ENCODE measurements at places on chromosomes 4 and X.
A peak's percentile ranks its signal among the peaks of the same experiment; 100 is the strongest.

GRCh38 chr4:120304801-120305200 lies 238.2 kb upstream of the MAD2L1 start:
- DNase-seq, result no peak

DNA sequence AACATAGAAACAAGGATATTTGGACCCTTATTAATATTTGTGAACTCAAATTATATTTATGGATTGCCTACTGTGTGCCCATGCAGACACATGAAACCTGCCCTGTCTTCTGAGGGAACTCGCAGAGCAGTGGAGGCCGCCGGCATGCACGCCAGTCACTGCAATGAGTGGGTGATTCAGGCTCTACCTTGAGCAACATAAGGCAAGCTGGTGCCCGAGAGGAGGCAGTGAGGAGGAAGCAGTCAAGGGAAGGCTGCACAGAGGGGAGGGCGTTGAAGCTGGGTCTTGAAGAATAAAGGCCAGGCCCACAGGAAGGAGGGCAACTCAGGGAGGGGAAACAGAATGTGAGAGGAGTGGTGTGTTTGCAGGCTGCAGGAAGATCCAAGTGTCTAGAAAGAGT lies 52.8 kb downstream of the PPEF2 start:
- DNase-seq, result no peak

DNA sequence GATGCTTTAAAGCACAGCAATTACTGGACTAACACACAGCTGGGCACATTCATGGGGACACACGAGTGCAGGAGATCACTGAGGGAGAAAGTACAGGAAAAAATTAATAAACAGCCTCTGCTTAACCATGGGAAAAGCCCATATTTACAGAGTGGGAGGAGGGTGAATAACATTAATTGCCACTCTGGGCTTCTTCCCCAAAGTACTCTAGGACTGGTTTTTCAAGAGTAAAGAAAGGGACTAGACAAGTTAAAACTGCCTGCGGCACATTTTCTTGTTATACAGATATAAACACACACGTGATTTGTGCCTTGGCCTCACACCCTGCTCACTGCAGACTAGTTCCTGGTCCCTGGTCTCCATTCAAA lies 179.7 kb upstream of the TET2 start:
- DNase-seq, result no peak

GRCh38 chr4:144557404-144557803 lies 88.6 kb upstream of the HHIP start:
- DNase-seq, result no peak

- no peak for DNase-seq
Observed at GRCh38 chr4:1307951-1308735, 18.5 kb downstream of the MAEA start.

- no peak for DNase-seq
Observed at GRCh38 chrX:155577682-155578081, 35.1 kb downstream of the TMLHE start.

DNA sequence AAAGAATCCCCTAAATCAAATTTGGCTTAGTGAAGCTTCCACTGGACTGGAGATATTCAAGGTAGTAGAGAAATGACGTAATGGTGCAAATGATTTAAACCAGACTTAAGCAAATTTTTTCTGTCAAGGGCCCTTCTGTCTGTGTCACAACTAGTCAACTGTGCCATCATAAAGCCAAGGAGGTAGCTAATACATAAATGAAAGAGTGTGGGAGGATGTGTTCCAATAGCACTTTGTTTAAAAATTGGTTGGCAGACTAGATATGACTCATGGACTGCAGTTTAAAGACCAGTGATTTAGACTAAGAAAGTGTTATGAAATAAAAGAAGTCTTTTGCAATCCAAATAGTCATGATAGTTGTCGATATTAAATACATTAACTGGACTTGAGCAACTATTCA lies 24.3 kb upstream of the TEX13C start:
- no peak for DNase-seq

DNA sequence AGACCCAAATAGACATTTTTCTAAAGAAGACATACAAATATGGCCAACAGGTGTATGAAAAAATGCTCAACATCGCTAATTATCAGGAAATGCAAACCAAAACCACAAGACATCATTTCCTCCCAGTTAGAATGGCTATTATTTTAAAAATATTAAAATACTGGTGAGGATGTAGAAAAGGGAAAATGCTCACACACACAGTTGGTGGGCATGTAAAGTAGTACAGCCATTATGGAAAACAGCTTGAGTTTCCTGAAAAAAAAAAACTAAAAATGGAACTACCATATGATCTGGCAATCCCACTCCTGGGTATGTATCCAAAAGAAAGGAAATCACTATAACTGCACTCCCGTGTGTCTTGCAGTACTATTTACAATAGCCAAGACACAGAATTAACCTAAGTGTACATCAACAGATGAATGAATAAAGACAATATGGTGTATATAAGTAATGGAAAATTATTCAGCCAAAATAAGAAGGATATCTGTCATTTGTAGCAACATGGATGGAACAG lies 128.9 kb upstream of the DKK2 start:
- DNase-seq, result no peak

DNA sequence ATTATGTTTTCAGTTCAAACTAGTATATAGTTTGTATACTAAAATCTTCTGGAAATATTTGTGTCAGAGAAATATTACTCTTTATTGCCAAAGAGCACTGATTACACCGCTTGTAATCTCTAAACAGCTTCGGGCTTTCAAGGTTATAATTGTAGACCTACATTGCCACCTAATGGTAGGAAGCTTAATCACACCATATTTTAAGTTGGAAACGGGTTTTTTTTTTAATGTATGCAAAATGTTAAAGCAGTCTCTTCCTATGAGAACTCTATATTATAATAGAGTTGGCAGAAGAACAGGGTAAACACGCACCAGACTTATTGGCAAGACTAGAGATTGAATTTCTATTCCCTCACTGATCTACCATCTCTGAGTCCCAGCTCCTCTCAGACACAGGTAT lies 19.5 kb upstream of the NFXL1 start:
- DNase-seq, result no peak

DNA sequence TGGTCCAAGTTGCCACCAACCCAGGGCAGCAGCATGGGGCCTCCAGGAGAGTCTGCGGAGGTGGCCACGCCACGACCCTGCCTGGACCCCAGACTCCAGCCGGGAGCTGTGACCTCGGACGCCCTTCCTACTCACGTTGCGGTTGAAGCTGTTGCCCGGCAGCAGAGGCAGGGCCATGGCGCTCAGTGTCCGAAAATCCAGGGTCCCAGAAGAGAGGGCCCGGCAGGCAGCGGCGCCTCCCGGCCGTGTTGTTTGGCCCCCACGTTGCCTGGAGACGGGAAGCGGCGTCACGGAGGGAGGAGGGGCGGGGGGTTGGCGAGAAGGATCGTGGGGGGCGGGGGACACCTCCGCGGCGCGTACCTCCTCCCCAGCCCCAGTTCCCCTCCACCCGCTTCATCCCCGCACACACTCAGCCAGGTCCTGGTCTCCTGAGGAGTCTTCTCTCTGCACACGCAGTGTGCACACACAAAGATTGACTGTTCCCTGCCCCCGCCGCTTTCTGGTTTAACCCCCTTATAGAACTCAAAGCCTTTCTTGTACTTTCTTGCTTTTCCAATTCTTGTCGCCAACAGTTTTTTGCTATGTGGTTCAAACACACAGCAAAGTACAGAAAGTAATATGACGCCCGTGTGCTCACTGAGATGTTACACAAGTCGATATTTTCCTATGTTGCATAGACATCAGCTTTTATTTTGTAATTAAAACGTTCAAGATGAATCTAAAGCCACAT lies at the start of gene EFHC2:
EFHC2 (minus strand) TSS at position 261 of the 730 bp plus-strand sequence; CDS start at position 177, 84 bp downstream.
- peak; percentile 54 for DNase-seq

- DNase-seq, result no peak
Observed at GRCh38 chrX:78747971-78748370, 451 bp downstream of the LPAR4 start.

DNA sequence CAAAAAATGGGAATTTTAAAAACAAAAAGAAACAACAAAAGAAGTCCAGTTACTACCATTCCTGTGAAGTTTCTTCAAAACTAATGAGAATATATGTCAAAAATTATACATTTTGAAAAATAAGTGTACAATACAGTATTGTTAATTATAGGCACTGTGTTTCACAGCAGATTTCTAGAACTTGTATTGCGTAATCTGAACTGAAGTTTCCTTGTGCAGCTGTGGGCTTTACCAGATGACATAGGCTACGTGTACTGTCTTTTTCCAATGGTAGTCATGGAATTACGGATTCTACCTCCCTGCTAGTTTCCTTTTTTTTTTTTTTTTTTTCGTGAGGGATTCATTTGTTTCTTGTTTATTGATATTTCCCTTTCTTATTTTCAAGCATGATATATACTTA lies 113.8 kb upstream of the GABRA2 start:
- DNase-seq, result no peak

- no peak for DNase-seq
Observed at GRCh38 chr4:821631-822030, 4.3 kb downstream of the CPLX1 start.

GRCh38 chrX:120564925-120565324 lies 4.2 kb upstream of the CUL4B start:
- no peak for DNase-seq

DNA sequence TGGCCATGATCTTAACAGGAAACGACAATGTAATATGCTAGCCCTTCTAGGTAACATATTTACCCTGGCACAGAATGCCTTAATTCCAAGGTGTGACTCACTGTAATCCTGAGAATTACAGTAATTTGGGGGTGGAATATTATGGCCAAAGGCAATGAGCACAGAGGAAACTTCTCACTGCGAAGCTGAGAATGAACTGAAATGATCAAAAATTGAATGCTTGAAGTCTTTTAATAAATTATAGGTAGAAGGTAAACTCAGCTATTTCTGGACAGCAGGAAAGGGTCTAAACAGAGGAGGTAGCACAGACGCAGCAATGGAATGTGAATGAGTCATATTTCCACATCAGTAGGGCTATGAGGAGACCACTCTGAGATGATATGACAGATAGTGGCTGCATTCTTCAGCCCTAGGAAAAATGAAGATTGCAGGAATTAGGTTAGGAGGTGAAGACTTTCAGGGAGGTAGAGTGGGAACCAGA lies 312.6 kb downstream of the PACRGL start:
- no peak for DNase-seq

- no peak for DNase-seq
Observed at GRCh38 chr4:48194971-48195370, 60.9 kb upstream of the TXK start.

DNA sequence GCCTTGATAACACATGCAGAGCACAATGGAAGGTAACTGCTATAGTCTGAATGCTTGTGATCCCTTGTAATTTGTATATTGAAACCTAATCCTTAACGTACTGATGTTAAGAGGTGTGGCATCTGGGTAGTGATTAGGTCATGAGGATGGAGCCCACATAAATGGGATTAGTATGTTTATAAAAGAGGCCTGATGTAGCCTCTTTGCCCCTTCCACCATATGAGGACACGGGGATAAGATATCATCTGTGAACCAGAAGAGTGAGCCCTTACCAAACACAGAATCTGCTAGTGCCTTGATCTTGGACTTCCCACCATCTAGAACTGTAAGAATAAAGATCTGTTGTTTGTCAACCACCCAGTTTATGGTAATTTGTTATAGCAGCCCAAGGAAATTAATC lies 1074.2 kb upstream of the INTU start:
- DNase-seq, result no peak

- DNase-seq, result no peak
Observed at GRCh38 chr4:31787701-31788100, 1067.5 kb downstream of the PCDH7 start.

DNA sequence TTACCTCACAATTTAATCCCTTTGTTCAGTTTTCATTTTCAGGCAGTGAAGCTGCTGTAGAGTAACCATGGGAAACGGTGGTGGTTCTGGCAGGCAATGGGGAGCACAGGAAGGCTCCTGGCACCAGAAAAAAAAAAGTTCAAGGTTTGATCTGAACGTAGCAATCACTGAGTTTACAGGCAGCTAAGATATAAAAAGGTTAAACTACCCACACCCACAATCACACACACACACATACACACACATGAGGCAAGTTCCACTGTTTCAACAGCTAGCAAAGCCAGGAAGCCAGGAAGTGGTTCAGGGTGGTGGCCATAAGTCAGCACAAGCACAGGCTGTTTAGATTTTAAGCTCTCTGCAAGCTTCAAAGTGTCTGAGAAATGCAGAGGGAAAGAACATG lies at the start of gene SULT1B1:
SULT1B1 (minus strand) TSS at position 166 of the 400 bp plus-strand sequence. CDS start 5,403 bp downstream, outside the sequence.
- no peak for DNase-seq

GRCh38 chrX:119775517-119776238 lies 15.8 kb downstream of the RPL39 start:
- DNase-seq, result no peak

DNA sequence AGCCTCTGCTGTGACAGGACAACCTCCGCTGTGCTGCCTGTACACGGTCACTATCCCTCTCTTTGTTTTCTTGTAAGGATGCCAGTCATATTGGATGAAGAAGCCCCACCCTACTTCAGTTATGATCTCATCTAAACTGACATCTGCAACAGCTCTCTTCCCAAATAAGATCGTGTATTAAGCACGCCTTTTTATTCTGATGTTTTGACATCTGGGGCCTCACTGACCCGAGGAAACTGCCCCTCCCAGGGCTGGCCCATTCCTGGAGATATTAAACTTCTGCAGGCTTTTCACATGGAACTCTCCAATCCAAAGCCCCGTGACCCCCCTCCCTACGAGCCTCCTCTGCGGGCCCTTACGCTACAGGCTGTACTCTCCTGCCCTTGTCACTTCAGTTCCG lies 232.0 kb downstream of the ARHGAP10 start:
- no peak for DNase-seq

GRCh38 chr4:87901422-87901992 lies 68.7 kb downstream of the MEPE start:
- DNase-seq, result no peak

DNA sequence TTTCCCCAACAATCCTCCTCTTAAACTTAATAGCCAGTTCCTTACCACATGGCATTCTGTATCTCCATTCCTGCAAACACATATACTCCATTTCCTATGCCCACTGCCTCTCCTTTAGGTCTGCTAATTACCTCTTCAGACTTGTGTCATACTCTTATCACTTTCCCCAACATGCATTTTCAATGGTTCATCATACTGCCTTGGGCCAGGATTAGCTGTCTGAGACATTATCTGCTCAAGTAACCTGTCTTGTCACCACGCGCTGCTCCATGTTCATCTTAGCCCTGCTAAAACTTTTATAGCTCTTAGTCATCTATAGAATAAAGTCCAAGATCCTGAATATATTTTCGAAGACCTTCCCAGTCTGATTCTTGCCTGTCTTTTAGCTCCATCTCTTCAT lies 224.1 kb upstream of the GK2 start:
- no peak for DNase-seq

GRCh38 chr4:74364652-74365491 lies at the start of gene EREG:
TSS of gene EREG (plus strand) at chr4:74365145. CDS start at chr4:74365309, 164 bp downstream.
- peak; percentile 73 for DNase-seq

DNA sequence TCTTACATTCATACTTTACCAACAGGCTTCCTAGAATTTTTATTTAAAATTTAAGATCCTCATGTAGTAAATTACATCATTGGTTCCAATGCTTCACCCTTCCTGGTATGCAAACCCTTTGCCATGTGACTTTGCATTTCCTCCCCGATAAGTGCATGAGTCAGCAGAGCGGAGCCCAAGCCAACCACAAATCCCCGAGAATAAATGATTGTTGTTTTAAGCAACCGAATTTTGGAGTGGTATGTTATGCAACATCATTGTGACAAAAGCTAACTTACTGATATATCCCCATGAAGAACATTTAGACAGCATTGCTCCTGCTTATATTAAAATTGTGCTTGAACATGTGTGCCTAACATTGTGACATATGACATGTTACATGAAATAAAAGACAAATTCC lies 199.4 kb upstream of the DDX53 start:
- DNase-seq, result no peak

GRCh38 chr4:38279650-38280322 lies 319.6 kb downstream of the PTTG2 start:
- peak; percentile 71 for DNase-seq

GRCh38 chr4:1354136-1354982 lies 7.4 kb downstream of the UVSSA start:
- no peak for DNase-seq
